ENCODE measurements at places on chromosomes 7 and 10.

GRCh38 chr7:149823631-149824199 lies 14.5 kb upstream of the ZNF862 start:
- DNase-seq, result no peak

DNA sequence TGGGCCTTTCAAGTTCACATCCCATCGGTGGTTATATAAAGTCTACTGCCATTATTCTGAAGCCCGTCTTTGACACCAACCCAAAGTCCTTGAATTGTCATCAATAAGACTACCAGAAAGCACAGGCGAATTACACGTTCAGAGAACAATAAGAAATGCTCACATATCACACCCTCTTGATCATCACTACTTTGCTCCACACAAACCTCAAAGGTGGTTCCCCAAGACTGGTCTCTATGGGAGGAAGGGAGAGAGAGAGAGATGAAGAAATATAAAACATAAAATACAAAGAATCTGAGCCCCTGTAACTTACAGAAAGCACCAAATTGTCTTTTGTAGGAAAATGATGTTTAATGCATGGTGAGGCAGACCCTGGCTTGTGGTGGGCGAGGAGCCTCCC lies 4.4 kb downstream of the HIPK2 start:
- DNase-seq, result no peak

DNA sequence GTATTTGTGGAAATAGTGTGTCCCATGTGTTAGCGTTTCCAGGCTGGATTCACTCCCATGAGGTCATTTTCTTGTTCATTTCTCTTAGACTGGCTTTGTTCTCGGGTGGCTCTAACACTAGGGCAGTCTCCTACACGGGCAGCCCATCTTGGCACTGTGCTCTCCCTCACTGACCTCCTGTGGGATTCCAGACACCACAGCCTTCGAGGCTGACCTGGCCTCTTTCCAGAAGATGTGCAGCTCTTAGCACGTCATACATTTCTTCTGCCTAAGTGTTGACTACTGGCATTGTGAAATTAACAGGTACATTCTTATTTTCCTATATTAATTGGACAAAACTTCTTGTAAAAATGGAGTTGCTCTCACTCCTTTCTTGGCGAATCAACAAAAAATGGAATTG lies 72.8 kb downstream of the INSYN2A start:
- DNase-seq, result no peak

DNA sequence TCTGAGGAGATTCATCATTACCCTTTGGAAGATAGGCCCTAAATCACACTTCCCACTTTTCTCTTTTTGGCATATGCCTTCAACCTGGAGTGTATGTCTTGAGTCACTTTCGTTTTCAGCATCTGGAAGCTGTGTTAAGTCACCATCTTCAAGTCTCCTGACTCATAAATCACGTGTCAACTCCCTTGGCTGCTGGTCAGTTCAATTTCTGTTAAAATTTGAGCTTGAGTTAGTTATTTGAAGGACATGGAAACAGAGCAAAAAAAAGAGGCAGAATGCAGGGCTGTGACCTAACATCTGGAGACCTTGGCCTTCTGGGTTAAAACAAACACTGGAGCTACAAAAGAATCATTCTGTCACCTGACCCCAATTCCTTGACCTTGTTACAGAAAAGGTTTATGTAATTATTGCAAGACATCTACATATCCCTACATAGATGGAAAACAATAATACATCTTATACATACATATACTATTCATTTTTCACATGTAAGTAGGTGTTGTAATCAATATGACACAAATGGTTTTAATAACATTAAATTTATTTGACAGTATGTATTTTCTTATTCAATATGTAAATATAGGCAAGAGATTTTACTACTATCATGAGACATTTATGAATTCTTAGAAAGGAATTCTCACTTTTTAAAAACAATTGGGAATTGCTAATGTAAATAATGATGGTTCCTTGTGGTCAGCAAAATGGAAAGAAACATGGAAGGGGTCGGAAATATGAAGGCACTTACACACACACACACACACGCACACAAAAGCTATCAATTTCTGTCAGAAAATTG lies 169.7 kb upstream of the PHYHIPL start:
- DNase-seq, result no peak

DNA sequence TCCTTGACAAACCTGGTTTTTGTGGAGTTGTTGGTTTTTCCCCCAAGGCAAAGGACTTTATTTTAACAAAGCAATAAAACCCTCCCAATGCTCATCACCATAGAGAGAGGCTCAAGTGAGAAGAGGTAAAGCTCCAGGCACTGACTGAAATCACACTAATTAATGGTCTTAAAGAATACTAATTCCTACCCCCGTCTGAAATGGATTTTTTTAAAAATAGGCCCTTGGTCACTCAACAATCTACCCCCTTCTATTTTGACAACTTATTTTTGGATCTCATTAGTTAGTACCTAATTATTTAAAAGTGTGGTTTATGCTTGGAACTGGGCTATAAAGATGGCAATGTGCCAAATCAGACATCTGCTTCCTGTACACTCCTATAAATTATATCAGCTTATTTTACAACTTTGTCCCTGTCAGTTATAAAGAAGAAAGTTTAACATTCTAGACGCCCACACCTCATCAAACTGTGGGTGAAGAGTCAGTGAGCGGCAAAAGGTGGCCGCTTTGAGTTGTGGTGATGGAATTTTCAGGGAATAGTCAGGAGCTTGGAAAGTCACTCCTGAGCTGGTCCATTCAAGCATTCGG lies 10.6 kb downstream of the GLI3 start:
- no peak for DNase-seq

GRCh38 chr7:4699841-4700240 lies 17.7 kb downstream of the FOXK1 start:
- DNase-seq, result no peak

DNA sequence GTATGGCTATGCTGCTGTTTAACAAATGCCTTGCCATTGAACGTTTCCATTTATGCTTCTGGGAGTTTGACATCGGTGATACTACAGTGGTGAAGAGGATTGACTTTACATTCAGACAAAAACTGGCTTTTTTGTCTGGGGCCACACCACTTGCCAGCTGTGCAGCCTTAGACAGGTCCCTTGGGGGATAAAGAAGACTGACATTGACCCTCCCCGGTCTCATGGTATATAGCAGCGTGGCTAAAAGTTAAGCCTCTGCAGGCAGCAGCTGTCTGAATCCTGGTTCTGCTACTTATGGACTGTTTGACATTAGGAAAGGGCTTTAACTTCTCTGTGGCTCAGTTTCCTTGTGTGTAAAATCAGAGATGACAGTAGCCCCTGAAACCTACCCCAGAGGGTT lies 42.0 kb upstream of the PTF1A start:
- no peak for DNase-seq

- no peak for DNase-seq
Observed at GRCh38 chr10:18005781-18006456, 54.2 kb downstream of the SLC39A12 start.

- DNase-seq, result no peak
Observed at GRCh38 chr7:50367100-50367499, 62.6 kb downstream of the IKZF1 start.

GRCh38 chr10:12377658-12378290 lies 28.4 kb downstream of the CAMK1D start:
- no peak for DNase-seq

GRCh38 chr7:133709036-133709880 lies 417.9 kb upstream of the LRGUK start:
- DNase-seq, result no peak

- DNase-seq, result no peak
Observed at GRCh38 chr10:123972481-123973401, 81.1 kb upstream of the CPXM2 start.

- DNase-seq, result no peak
Observed at GRCh38 chr7:112201411-112201810, 4.8 kb downstream of the DOCK4 start.

GRCh38 chr10:13087986-13088618 lies 11.9 kb upstream of the OPTN start:
- DNase-seq, result no peak

GRCh38 chr7:35519971-35520809 lies 174.7 kb downstream of the HERPUD2 start:
- peak; percentile 40 for DNase-seq

DNA sequence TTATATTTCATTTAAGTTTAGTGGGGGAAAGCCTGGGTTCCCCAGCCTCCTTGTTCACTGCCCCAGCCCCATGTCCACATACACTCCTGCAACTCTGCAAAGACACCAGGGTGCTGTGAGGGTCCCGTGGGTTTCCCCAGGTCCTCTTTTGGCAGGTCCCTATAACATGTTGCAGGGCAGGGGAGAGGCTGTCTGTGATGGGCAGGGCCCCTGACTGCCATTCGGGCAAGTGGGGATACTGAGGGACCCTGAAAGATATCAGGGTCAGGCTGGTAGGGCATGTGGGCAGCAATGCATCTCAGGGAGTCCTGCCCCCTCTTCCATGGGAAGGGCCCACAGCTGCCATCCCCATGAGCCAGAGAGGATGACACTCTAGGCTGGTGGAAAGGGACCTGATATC lies 28.4 kb downstream of the RASGEF1A start:
- no peak for DNase-seq

DNA sequence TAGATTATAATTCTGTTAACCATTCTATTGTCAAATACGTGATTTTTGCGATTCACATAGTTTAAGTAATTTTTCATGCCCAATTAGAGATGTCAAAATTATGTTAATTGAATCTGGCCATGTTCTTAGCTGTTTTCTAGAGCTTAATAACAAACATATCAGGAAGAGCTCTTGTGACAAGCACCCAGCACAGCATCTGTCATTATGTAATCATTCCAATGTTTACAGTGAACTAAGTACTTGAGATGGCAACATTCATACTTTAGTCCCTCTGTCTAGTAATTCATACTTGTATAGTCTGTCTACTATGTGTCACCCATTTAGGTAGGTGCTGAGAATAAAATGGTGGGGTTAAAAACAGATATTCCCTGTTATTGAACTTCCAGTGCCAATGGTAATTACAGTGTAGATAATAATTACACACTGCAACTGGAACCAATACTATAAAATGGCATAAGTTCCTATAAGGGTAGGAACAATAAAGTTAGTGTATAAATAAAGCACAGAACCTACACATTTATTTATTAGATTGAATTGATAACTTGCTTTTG lies 55.2 kb downstream of the ZEB1 start:
- no peak for DNase-seq

DNA sequence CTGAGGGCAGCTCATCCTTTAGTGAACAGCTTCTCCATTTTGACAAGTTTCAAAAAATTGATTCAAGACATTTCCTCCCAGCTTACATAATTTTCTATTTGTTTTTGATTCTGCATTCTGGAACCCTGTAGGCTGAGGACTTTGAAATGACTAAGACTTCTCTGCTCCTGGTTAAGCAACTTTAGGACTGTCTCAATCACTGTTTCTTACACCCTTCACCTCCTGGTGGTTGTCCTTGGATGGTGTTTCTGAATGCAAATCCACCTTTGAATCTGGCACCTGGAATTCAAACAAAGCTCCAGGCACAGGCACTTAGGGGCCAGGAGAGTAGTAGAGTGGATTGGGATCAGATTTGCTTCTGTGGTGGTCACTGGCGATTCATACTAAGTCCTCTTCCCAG lies 595.5 kb downstream of the LRMDA start:
- DNase-seq, result no peak

DNA sequence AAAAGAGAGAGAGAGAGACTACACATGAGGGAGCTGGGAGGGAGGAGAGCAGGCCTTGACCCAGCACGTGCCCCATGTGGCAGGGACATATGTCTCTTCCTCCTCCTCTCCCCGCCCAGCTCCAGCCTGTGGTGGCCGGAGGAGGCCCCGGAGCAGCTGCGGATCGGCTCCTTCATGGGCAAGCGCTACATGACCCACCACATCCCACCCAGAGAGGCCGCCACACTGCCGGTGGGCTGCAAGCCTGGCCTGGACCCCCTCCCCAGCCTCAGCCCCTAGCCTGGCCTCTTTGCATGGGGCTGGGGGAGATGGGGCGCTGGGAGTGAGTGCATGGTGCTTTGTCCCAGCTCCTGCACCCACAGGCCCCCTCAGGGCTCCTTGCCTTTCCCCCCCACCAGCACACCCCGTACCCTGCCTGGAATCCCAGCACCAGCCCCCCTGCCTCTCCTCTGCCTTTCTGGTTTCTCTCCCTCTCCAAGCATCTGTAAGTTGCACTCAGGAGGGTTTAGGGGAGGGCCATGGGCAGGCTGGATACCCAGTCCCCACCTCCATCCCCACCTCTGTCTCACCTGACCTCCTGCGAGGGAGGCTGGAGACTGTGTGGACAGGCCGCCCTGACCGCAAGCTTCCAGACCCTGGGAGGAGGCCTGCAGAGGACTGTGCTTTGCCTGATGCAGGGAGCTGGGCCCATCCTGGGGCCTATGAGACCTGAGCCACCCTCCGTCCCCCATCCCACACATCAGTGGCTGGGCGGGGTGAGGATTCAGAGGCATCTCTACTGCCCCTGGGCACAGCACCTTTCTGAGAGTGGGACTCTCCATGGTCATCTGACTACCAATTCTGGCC lies 4.8 kb downstream of the UPK3B start:
- DNase-seq, result no peak

GRCh38 chr7:42175834-42176723 lies 60.9 kb downstream of the GLI3 start:
- no peak for DNase-seq
